ENCODE measurements at places on chromosomes 5 and 9.
A peak's percentile ranks its signal among the peaks of the same experiment; 100 is the strongest.

- DNase-seq, result peak; percentile 63
Observed at GRCh38 chr5:72956324-72957140, 691 bp downstream of the FCHO2 start.

- DNase-seq, result no peak
Observed at GRCh38 chr9:87829756-87830155, 52.9 kb upstream of the SPATA31E1 start.

- no peak for DNase-seq
Observed at GRCh38 chr9:32940740-32941139, 60.7 kb downstream of the APTX start.

GRCh38 chr9:14373336-14373666 is 59.4 kb upstream of the NFIB start:
- no peak for DNase-seq

GRCh38 chr5:35464757-35465156 is 152.9 kb upstream of the SPEF2 start:
- DNase-seq, result no peak

DNA sequence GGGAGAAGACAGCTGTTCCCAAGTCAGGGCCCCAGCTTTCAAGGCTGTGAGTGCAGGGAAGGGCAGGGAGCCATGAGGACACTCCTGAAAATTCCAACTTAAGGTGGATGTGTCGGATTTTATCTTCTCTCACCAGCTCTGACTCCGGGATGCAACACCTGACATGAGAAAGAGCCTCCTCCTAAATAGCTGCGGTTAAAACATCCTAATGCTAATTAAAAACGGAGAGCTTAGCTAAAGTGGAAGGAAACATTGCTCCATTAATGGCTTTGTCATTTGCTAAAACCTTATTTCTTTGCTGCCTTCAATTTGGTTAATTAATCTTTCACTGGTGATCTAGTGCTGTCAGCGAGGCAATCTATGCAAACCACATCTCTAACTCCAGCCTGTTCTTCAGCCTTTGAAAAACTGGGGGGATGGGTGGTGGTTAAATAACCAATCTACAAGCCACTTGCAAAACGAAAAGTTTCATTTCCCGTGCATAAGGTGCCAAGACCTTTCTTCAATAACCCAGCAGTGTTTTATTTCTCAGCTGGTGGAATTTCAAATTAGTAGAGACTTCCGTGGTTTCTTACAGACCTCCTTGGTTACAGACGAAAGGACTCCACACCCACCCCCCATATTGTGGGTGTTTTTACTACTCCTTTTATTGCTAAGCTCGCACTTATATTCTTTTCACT is 379.6 kb downstream of the MLLT3 start:
- no peak for DNase-seq

GRCh38 chr5:135443161-135443960 is 3.8 kb downstream of the DCANP1 start:
- DNase-seq, result peak; percentile 18

DNA sequence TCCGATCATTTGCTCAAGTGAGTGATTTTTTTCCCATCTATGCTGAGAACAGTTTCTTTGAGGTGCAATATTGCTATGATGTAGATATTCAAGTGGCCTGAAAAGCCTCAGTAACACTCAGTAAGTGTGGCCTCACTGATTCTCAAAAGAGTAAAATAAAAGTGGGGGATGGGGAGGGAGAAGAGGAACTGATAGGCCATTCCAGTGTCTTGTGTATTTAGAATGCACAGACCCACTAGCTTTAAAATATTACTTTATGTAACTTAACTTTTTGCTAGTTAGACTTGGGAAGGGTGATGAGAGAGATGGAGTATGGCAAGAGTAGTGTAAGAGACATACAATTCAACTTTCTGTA is 79.5 kb upstream of the ZNF608 start:
- DNase-seq, result no peak

DNA sequence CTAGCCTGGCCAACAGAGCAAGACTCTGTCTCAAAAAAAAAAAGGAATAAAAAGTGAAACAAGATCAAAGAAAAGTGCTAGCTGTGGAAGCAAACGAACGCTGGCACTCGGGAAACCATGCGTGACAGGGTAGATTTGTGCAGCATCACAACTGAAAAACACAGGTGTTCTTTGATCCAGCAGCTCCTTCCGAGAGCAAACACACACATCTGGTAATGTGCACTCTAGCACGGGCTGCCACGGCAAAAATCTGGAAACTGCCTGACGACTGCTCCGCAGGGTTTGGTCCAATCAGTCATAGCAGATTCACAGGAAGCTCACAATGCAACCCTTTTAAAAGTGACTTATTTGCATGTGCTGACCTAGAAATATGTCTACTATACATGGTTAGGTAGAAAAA is 80.0 kb downstream of the SYK start:
- no peak for DNase-seq

DNA sequence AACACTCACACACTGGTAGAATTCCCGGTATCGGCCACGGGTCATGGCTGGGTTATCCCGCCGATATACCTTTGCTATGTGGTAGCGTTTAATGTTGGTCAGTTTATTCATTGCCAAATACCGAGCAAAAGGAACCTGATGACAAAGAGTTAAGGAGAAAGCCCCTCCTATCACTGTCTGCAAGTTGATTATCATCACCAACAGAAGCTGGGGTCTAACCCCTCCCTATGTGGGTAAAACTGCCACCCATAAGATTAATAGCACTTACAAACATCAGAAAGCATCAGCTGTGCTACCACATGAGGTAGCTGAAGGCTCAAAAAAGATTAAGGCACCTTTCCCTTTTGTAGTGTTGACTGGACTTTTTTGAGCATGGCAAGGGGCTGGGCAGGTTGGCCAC is 5.6 kb upstream of the DND1 start:
- DNase-seq, result no peak

DNA sequence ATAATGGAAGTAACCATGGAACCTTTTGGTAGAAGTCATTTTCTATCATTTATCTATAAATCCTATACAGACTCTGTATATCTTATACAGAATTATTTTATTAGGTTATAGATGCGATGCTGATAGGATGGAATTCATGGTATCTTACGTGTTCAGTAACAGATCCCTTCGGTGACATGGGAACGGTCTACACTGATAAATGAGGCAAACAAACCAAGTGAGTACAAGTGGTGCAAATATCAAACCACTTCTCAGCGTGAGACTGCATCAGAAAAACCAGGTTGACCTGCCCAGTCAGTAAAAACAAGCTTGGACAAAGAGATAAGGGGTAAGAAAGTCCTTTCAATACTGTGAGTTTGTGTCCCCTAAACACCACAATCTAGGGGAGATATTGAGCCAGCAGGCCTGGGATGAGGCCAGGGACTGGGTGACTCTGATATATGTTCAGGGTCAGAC is 215.5 kb downstream of the GAPVD1 start:
- DNase-seq, result no peak

DNA sequence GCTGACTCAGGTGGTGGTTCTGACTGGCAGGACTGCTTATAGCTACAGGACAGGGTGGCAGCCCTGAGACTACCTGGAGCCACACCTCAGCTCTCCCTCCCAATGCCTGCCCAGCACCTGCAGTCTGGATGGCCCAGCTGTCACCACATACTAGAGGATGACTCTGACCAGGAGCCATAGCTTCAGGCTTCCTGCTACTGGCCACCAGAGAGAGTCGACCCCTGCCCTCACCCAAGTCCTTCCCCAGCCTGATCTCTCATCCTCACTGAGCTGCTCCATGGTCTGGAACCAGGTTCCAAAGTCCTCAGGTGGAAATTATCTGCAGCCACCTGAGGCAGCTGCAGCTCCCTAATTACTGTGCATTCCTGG is 25.6 kb upstream of the TDRD7 start:
- no peak for DNase-seq

DNA sequence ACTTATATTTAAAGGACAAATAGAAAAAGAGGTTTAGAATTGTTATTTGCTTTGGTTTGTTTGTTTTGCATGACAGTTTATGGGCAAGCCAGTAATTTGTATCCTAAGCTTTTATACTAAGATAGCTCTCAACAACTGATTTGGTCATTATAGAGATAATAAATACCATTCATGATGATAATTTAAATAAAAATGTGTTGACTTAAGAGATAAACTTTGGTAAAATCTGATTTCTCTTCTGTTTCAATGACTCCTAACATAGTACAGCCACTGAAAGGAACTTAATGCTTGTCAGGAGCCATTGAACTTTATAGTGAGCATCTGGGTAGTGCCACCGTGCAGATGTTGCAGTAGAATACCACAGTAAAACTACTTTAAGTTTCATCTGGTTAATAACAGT is 160.7 kb upstream of the ACOT12 start:
- DNase-seq, result no peak

GRCh38 chr5:22926574-22926973 is 73.4 kb upstream of the CDH12 start:
- DNase-seq, result no peak

DNA sequence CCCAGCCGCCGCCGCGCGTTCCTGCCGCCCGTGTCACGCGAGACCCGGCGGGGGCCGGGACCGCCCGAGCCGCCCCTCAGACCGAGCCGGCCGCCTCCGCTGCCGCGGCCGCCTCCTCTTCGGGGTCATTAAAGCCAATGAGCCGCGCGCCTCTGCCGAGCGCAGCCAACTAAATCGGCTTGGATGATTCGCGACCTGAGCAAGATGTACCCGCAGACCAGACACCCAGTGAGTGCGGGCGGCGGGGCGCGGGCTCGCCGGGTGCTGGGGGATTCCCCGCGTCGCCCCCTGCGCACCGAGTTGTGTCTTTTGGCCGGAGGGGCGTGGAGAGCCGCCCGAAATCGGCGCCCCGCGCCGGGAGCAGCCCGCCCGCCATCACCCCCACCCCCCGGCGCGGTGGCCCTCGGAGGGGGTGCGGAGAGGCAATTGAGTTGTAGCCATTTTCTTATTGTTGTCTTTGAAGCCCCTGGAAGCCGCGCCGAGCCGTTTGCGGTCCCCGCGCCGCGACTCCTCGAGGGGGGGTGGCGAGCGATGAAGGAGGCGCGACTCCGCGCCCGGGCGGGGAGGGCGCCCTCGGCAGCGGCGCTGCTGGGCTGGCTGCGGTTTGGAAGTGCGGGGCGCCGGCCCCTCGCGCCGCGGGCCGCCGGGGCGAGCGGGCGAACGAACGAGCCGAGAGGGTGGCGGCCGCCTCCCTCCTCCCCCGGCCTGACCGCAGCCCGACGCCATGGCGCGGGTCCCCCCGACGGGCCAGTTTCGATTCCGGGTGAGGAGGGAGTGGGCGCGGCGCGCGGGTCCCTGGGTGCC is 1.0 kb downstream of the TLE4 start:
- DNase-seq, result peak; percentile 80

- no peak for DNase-seq
Observed at GRCh38 chr9:131348631-131349521, 45.0 kb upstream of the PRRC2B start.

DNA sequence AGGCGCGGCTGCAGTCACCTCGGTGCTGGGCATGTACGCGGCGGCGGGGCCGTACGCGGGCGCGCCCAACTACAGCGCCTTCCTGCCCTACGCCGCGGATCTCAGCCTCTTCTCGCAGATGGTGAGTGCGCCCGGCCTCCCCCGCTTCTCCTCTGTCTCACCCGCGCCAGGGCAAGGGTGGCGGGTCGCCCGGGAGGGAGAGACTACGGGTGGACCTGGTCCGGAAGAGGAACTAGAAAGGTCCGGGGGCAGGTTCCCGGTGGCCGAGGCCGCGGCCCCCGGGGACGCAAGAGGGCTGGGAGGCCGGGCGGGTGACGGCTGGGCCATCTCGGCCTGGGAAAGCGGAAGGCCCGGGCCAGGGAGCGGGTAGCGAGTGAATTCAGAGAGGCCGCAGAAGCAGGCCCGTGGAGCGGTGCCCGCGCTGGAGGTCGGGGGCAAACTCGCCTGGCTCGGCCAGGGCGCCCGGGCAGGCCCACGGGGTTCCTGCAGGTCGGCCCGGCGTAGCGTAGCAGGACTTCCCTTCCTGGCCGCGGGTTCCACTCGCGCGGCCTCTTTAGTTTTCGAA is 711 bp downstream of the IRX1 start:
- no peak for DNase-seq

- DNase-seq, result no peak
Observed at GRCh38 chr5:6805841-6806240, 92.6 kb downstream of the TENT4A start.

DNA sequence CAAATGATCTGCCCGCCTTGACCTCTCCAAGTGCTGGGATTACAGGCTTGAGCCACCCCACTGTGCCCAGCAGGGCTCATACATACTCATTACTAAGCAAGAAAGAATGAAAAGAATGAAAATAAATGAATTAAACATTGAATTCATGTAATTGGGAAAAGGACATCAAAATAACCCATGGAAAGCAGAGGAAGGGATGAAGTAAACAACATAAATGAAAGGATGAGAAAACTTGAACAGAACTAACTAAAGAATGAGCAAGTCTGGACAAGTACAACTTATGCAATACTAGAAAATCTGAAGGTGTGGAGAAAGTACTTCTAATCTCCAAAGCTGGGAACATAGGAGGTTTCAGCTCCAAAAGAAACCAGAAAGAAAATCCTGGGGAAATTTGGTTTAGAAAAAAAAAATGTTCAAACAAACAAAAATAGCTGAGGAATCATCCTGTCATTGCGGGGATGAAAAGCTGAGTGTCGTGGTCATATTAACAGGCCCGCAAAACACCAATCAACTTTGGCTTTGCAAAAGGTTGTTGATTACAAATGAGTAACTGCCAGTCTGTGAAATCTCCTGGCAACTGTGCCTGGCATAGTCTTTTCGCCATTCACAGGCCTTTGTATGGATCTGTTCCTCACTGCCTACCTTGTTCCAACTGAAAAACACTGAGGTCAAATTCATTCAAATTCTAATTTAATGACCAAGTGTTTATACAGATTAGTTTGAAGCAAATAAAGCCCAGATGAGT is 2.3 kb upstream of the AK3 start:
- DNase-seq, result no peak

- DNase-seq, result no peak
Observed at GRCh38 chr5:59021837-59022514, 439.1 kb downstream of the RAB3C start.

DNA sequence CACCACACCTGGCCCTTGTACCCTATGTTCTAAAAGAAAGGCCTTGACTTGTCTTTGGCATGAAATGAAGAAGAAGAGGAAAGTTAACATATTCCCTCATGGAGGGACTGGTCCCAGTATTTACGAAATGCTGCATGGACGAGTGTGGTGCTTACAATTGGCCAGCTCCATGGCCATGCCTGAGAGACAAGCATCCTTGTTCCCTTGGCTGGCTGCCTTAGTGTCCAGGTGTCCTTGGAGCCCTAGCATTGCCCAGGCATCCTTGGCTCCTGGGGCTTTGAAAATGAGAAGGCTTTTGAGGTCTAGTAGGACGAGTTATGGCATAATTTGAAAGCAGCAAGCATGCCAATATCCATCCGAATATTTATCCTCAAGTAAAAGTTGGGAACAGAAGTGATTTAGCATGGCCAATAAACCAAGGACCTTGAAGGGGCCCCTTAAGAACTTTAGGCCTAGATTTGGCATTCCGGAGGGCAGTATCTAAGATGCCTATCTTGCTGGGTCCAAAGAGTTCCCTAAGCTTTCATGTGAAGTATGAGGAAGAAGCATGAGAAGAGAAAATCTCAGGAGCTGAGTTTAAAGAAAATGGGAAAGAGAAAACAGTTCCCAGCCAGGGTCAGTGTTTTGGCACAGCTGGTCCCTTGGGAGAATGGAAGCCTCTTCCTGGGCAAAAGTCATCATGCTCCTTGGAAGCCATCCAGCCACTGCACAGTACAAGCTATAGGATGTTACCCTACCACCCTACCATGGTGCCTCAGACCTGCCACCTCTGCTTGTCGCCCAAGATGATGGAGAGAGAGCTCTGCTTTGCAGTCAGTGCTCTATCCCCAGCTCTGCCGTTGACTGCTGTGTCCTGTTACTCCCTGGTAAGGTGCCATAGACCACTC is 91.0 kb downstream of the AOPEP start:
- no peak for DNase-seq

GRCh38 chr5:149563466-149563865 is 12.2 kb upstream of the CSNK1A1 start:
- no peak for DNase-seq
